Ascending aorta (tissue), 2 donors: ENCODE measurements at places on chromosomes 4 and X.

DNA sequence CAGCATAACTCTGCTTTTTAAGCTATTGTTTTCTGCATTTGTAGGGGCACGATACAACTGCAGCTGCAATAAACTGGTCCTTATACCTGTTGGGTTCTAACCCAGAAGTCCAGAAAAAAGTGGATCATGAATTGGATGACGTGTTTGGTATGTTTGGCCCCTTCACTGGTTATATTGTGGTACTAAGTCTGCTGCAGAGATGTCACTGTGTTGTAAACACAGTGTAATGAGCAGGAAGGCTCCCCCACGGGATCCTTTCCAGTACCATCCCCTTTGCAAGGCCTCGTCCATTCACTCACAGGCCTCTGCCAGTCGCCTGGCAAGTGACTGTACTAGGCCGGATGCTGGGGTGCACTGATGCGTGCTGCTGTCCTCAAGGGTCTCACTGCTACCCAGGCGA, 13.8 kb downstream of the CYP4V2 start:
- no peak for DNase-seq

DNA sequence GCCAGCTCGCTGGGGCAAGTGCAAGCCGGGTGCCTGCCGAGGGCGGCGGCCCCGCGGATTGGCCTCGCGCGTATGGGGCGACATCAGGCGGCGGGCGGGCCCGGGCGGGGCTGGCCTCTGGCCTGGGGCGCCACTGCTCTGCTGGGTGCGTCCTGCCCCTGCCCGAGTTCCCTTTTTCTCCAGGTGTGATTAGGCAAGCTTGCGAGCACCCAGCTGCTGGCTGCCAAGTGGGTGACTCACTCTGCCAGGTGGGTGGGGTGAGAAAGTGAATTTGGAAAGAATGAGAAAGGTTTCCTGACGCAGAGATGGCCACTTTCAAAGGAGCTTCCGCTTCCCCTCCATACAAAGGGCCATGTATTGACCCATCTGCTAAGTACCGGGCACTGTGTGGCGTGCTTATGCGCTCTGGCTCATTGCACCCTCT, 32.5 kb downstream of the FGFBP1 start:
- no peak for DNase-seq

DNA sequence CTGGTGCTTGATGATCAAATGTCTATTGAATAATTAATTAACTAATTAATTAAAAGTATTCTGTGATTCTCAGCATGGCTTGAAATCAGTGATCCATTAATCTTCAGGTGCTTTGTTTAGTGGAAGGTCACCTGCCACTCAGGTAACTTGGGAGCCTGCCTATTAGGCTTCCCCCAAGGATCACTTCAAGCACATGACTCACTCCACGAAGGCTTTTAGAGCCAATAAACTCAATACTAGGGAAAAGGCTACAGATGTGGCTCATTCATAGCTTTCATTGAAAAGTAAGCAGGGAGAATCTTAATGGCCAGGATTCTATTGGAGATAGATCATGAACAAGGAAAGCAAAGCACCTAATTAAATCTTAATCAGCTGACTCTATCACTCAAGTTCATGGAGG, 21.3 kb downstream of the AREG start:
- no peak for DNase-seq

DNA sequence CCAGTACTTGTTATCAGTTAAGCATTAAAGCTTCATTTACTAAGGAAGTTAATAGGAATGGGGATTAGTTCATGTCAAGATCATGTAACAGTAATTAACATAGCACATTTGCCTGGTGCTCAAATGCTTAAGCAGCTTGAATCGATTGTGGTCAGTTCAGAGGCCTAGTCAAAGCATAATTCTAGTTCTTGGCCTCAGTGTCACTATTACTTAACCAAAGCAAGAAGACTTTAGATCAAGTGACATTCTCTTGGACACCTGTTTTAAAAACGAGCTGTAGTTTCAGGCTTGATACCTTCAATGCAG, 115.2 kb upstream of the BMPR1B start:
- no peak for DNase-seq

GRCh38 chr4:19534159-19534558, 717.5 kb upstream of the SLIT2 start:
- no peak for DNase-seq

- DNase-seq: no peak
Measured at GRCh38 chr4:89363786-89364185, 56.2 kb upstream of the GPRIN3 start.

DNA sequence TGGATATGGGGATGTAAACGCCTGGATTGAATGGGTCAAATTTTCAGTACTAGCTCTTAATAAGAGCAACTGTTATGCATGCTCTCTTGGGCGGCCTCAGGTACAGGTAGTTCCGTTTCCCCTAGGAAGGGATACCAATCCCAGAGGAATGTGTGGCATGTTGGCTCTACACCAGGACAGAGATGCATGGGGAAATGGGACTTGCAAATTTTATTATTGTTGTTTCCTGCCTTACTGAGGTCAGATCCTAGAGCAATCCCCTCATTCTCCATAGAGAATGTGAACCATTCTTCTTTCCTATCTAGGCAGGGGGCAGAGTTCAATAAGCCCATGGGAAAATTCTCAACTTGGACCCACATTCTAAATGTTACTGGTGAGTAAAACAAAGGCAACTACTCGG, 361.8 kb upstream of the FGF16 start:
- DNase-seq: no peak

- DNase-seq: no peak
Measured at GRCh38 chr4:38365748-38366310, 298.2 kb upstream of the KLF3 start.

DNA sequence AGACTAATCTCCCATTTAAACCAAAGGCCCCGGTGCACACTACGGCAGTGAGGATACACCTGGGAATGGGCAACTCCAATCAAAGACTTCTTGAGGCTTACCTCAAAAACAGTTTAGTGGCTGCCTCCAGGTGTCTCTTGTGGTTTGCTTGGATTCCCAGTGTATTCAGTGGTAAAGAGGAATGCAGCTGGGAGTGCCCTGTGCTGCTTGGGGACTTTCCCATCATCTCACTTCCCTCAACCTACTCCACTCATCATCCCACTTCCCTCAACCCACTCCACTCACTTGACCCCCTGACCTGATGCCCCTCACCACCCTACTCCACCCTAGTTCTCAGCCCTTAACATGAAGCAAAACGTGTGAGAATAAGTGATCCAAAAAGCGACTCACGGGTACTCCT, 177.3 kb upstream of the ETNPPL start:
- no peak for DNase-seq

DNA sequence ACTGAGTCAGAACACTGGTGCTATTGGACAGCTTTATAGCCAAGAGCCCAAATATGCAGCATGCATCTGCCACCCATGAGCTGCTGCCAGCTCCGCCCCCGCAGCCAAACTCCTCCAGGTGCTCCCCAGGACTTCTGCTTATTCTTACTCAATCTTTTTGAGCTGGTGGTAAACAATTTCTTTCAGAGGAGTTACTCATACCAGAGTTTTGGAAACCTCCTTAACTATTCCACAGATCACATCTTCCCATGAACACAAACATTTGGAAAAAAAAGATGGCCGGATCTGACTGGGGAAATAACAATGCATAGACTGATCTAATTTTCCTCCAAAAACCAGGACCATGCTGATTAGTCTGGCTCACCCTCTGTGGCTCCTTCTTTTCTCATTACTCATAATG, 399.9 kb downstream of the GPM6A start:
- DNase-seq: no peak

- DNase-seq: no peak
Measured at GRCh38 chr4:35757836-35758235, 486.5 kb downstream of the ARAP2 start.

DNA sequence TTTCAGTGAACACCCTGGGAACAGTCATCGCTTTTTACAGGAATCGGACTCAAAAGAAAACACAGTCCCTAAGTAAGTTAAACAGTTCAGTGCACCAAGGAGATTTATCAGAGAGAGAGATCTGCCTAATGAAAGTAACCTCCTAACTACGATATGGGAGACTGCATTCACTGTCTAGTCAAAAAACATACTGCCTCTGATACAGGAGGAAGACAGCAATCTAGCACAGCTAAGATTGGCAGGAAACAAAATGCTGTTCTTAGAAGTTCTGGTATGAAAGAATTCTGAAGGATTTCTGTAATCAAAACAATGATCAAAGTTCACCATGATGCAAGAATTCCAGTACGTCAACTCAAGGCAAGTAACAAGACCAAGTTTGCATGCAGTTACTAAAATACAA, 92.8 kb downstream of the MAML3 start:
- no peak for DNase-seq

DNA sequence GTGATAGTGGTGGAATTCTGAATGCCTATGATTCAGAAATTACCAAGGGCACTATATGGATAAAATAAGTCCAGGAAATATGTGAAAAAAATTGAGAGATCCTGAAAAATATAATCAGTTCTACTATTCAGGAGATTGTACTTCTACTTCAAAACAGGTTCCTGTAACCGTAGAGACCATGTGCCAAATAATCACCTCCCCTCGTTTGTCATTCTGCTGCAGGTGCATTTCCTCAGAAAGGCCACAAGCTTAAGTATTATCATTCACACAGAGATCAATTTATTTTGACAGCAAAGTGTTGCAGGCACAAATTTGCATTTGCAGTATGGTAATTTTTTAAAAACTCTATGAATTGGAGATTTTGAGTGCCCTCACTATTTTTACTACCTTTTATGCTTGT, 1000.0 kb downstream of the CCSER1 start:
- DNase-seq: no peak

DNA sequence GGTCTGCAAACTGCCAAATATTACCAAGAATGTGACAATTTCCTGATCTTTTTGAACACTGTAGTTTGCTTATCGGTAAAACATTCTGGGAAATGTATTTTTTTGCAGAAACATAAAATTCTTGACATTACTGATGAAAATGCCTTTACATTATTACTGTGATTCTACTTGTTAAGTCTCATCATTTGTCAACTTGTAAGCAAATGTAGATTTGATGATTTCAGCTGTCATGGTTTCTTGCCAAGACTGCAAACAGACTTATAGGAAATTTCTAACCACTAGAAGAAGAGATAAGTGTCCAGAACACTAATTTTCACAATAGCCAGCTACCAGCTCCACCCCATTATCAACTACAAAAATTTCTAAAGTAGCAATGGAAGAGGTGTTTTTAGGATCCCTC, 560.4 kb downstream of the STPG2 start:
- no peak for DNase-seq

GRCh38 chrX:119502727-119503483, 34.7 kb downstream of the SLC25A5 start:
- DNase-seq: no peak

DNA sequence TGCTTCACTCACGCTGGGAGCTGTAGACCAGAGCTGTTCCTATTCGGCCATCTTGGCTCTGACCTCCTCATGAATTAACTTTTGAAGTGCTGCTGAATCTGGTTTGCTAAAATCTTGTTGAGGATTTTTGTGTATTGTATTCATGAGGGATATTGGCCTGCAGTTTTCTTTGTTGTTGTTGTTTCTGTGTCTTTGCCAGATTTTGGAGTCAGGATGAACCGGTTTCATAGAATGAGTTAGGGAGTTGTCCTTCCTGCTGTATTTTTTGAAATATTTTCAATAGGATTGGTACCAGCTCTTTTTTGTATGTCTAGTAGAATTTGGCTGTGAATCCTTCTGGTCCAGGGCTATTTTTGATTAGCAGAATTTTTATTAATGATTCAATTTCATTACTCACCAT, 138.1 kb downstream of the NPFFR2 start:
- DNase-seq: no peak

- DNase-seq: no peak
Measured at GRCh38 chr4:7760706-7761105, 179.0 kb downstream of the AFAP1 start.

DNA sequence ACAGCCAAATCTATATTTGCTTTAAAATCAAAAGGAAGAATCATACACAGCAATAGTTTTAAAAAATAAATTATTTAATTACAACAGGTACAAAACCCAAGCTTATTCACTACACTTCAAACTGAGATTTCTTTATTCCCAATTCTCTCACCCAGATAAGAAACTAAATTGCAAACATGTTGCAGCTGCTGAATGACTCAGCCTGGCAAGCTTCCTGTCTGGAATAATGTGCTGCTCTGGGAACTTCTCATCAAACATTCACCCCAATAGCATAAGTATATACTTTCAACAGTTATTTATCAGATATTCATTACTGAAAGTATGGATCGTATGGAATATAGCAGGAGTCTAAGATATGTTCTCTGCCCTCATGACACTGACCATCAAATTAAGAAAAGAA, 43.0 kb upstream of the GABRA2 start:
- DNase-seq: no peak

GRCh38 chr4:26753617-26754016, 107.0 kb upstream of the STIM2 start:
- no peak for DNase-seq

- no peak for DNase-seq
Measured at GRCh38 chr4:83552924-83553323, 17.0 kb downstream of the GPAT3 start.

GRCh38 chrX:2714551-2714950, 23.5 kb downstream of the CD99 start:
- DNase-seq: no peak

DNA sequence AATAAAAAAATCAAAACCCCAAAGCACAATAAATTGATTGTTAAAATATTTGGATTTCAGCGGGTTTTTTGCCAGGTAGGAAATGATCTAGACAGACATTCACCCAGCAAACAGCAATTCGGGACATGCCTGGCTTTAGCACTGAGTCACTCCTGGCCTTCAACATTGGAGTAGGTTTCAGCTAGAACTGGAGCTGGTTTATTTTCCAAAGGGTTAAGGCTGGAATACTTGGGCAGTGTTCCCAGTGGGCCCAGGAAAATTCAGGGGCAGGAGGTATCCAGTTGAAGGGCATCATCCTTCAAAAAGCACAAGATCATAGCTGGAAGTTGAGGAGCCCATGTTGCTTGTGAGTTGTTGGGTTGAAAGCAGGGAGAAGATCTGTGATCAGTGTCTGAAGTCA, 41.0 kb downstream of the TXLNG start:
- DNase-seq: no peak

GRCh38 chrX:105701310-105702052, 120.9 kb upstream of the NRK start:
- DNase-seq: no peak

DNA sequence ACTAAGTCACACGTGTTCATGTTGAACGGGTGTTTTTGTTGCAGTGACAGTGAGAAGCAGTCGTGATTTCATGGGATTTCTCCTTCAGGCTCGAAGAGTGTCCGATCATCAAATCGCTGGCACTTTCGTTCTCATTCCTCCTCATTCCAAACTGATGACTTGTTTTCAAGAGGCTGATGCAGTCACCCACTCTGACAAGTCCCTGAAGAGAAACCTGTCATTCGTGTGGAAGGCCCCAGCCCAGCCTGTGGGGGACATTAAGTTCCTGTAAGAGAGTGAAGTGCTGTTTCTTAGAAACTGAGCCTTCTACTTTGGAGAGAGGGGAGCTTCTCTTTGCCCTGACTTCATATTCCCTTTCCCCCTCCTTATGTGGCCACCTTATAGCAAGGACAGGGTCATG, 8.0 kb downstream of the REELD1 start:
- no peak for DNase-seq
